HTR-8/SVneo (cell line): ENCODE measurements at places on chromosomes 12 and 14.

DNA sequence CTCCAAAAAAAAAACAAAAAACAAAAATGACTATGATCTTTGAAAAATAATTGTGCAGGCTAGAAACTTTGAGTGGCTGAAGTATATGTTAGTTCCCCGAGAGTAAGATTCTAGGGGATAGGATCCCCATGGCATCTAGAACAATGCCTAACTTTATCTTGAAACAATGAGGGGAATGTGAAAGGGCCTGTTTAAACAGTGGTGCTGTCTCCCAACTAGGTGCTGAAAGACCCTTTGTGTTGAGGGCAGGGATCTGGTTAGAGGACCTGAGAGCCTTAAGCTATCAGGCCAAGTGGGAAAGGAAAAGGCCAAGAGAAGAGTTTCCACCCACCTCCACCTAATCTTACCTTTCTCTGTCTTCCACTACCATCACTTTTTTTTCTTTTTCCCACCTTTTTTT lies 6.8 kb upstream of the YLPM1 start:
- DNase-seq, result no peak

DNA sequence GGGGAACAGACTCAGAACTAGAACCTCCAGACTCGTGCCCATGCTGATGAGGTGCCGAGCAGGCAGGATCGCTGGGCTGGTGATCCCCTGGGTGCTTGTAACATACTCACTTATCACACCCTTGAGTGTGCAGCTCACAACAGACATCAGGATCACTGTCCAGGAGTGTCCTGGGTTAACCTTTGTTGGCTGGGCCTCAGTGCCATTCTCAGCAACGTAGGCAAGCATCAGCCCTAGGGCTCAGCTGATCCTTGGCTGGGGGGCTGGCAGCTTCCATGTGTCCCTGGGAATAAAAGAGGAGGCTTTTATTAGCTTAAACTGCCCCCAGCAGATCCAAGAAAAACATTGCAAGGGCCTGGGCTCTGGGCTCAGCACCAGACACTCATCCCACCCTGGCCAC lies 1.6 kb downstream of the TMEM229B start:
- DNase-seq, result no peak

- no peak for DNase-seq
Observed at GRCh38 chr14:82251494-82251893, 717.8 kb upstream of the SEL1L start.

DNA sequence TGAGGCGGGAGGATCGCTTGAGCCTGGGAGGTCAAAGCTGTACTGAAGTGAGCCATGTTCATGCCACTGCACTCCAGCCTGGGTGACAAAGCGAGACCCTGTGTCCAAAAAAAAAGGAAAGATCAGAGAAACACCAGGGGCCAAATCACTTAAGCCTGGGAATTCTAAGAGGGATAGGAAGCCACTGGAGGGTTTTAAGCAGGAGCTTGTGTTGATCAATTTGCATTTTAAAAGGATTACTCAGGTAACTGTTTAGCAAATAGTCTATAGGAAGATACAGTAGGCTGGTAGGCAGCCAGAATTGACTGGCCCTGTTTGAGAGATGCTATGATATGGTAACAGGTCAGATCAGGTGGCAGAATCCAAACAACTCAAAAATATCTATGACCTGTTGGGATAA lies 162.7 kb downstream of the SPTSSA start:
- DNase-seq, result no peak

DNA sequence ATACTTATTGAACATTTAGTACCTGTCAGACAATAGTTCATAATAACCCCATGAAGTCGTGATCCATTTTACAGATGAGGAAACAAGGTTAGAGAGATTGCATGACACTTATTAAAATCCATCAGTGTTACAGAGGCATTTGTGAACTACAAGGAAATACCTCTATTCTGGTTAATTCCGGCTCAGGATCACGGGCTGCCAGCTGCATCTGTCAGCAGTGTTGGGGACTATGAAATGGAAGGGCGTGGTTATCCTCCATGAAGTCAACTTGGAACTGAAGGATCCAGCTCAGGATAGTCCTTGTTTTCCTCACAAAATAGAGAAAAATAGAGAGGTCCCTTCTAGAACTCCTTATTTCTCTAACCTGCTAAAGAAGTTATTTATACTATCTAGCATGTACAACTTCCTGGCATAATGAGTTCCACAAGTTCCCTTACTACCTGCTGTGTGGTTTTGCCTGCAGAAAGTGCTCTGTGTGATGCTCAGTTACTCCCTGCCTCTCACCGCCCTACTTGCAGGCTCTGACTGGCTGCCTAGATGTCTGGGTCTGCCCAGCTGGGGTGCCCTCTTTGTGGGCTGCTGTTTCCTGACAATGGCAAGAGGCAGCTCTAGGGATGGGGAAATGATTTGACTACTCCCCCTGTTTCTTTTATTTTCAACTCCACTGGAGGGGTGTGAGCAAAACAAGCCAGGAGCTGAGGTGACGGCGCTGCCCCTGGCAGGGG lies 36.8 kb downstream of the PLXNC1 start:
- DNase-seq, result no peak

GRCh38 chr12:52473768-52474167 lies at the start of gene KRT6C:
Gene KRT6C, minus strand, starts transcription at chr12:52473805. Its CDS starts 68 bp downstream, at chr12:52473737.
- no peak for DNase-seq

- DNase-seq, result no peak
Observed at GRCh38 chr12:62761658-62762057, 173.3 kb downstream of the PPM1H start.

DNA sequence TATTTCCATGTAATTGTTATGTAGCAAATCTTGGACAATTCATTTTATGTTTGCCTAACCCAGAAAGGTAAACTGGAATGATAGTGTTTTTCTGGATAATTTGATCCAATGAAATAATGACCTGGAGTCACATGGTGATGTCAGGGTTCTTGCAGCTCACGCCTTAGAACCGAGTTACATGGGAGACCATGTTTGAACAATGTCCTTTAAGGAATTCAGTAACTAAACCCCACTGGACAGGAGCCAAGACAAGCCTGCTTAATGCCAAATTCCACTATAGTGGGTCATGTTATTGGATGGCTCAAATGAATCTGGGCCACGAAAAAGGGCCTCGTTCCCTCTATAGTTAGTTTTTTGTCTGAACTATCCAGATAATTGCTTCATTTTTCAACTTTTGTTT lies 255.8 kb upstream of the HMGA2 start:
- DNase-seq, result no peak

GRCh38 chr14:63852271-63852816 lies 460 bp upstream of the SYNE2 start:
- DNase-seq, result no peak

GRCh38 chr12:57521525-57522010 lies 1.1 kb upstream of the MBD6 start:
- DNase-seq, result no peak

- DNase-seq, result no peak
Observed at GRCh38 chr12:123267991-123268843, 3.4 kb downstream of the CDK2AP1 start.

DNA sequence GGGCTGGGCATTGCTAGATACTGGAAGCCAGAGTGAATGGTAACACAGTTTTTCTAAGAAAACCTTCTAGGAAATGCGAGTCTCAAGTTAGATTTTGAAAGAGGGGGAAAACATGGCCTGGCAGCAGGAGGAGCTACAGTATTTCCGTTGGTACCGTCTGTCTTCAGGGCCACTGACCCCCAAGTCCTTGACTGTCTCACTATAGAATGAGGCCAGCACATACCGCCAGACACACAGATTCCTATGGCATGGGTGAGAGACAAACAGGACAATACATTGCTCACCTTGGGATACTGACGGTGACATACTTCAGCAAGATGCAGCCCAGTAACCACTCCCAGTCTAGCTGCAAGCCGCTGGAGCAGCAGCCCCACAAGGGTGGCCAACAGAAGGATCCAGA lies 21.7 kb downstream of the SLC11A2 start:
- DNase-seq, result no peak

DNA sequence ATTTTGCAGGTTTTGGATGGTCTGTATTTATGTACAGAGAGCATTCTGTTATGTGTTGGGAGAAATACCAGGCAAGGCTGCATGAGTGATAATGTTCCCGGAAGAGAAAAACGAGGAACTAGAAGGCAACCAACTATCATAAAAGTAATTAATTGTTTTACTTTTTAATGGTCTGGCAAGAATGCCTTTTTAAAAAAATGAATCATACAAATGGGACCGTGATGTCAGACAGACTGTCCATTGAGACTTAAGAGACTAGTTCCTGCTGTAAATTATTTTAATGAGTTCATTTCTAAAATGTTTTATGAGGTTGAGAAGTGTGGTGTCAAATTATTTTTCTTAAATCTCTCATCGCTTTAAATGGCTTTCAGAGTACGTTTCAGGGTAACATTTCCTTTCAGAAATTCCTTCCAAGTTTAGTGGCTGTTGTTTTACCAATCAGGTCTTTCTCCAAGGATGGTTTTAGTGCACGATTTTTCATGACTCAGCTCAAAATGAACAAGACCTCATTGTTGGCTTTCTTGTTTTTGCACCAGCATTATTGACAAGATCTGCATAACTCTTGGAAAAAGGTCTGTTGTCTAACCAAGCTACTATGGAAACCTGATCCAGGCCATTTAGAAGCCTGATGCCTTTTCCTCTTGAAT lies 86.1 kb upstream of the ARHGAP5 start:
- no peak for DNase-seq

DNA sequence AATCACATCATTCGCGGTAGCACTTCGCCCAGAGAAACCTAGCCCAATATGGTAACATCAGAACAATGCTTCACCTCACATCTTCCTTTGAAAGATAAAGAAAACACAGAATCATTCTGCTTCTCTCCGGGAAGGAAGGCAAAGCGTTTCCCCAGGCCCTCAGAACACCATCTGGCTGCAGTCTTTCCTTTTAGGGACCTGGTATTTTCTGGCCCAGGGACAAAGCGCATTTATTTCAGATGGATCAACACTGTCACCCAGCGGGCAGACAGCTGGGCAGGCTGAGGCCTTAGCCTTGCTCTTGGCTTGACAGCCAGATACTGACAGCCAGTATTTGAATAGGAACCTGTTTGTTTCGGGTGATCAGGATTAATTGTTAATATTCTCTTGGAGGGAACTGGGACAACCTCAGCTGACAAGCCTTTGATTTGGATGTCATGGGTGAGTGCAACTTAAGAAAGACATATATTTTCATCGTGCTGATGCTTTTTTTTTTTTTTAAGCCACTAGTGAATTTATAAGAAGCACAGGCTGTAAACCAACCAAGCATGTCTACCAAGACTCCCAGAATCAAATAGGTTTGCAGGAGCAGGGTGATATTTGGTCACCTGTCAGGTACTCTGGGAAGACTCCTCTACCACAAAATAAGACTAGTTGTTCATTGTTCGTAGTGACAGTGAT lies 118.9 kb downstream of the VEZT start:
- DNase-seq, result peak; percentile 68

GRCh38 chr12:95733141-95733825 lies 57.3 kb downstream of the NTN4 start:
- DNase-seq, result peak; percentile 84

GRCh38 chr12:6936194-6936635 lies 7.4 kb upstream of the RNU7-1 start:
- DNase-seq, result no peak

- DNase-seq, result no peak
Observed at GRCh38 chr12:4771960-4772566, 51.9 kb downstream of the GALNT8 start.

DNA sequence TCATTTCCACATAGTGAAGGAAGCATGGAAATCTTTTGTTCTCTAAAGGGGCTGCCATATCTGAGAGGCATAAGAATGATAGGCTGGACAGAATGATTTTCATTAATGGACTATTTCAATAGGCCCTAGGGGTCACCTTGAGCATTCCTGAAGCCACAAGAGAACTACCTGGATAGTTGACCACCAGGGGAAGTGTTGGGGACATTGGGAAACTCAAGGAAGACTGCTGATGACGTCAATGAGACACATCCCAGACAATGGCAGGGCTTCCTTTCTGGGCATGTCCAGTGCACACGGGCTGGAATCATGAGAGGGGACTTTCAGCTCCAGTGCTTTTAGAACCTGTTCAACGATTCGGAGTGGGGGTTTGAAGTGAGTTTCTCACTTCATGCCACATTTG lies 48.8 kb upstream of the CHST11 start:
- no peak for DNase-seq

DNA sequence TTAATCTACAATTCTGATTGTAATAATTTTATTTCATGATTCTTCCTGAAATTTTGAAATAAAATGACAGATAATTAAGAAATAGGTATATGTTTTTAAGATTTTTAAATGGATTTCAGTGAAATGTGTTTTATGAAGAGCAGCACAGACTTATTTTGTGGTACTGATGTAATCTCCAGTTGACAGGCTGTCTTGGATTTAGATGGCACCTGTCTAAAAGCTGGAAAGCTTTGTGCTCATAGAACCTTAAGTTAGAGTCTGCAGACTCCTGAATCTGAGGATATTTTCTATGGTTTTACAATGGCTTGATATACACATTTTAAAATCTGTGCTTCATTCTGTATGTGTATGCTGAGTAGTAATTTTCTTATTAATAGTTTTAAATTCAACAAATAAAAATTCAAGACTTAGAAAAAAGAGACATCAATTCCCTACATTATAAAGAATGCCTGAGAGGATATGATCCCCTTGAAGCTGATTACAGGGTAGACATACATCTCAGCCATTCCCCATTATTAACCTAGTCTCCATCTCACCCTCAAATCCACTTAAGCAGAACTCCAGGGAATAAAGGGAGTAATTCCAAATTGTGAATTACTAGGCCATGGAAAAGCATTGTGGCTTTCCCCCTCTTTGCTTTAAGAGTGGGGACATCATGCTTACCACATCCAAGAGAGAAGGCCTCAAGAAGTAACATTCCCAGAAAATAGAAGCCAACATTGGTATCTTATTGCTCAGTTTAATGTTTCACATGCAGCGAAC lies 33.7 kb upstream of the ACSS3 start:
- DNase-seq, result no peak

- DNase-seq, result no peak
Observed at GRCh38 chr12:49340095-49340870, 3.3 kb upstream of the C1QL4 start.

DNA sequence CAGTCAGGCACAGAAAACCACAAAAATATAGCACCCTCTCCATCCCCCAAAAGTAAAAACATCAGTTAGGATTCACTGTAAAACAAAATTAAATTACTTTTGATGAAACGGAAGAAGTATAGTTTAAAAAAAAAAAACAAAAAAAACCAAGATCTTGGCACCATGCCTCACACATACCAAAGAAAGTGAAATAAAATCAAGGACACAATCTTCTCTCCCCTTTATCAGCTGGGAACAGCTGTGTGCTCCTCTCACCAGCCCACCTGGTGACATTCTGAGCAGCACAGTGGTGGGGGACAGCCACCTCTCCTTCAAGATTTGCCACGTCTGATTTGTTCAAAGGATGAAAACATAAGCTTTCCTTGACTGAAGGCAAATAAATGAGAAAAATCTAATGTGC lies 55.5 kb downstream of the ESR2 start:
- DNase-seq, result no peak

GRCh38 chr12:15208871-15209656 lies 12.2 kb downstream of the RERG start:
- no peak for DNase-seq
